ENCODE measurements at places on chromosomes 6 and 20. TPM values are rescaled to one million over a fixed set of nuclear protein-coding genes. Genes with fewer than 3 reads are reported as not detected.

- no peak for DNase-seq
These were observed 106.9 kb downstream of the SLC23A2 start for GRCh38 chr20:4894409-4894808.

DNA sequence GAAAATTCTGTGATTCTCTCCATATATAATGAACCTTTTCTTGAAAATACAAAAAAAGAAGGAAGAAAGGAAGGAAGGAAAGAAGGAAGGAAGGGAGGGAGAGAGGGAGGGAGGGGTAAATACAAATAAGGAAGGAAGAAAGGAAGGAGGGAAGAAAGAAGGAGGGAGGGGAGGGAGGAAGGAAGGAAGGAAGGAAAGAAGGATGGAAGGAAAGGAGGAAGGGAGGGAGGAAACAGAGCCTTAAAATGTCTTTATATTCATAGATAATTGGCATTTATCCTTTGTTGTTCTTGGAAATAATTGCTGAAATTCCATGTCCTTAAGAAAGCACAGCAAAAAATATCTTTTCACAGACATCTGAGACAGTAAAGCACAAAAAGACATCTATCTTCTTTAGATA lies 40.3 kb downstream of the SAMD3 start:
- DNase-seq: no peak

GRCh38 chr6:117482240-117483003 lies at the start of gene DCBLD1:
Gene DCBLD1 (plus strand): TSS chr6:117482674. CDS start chr6:117482782, 108 bp downstream.
- DNase-seq: no peak

DNA sequence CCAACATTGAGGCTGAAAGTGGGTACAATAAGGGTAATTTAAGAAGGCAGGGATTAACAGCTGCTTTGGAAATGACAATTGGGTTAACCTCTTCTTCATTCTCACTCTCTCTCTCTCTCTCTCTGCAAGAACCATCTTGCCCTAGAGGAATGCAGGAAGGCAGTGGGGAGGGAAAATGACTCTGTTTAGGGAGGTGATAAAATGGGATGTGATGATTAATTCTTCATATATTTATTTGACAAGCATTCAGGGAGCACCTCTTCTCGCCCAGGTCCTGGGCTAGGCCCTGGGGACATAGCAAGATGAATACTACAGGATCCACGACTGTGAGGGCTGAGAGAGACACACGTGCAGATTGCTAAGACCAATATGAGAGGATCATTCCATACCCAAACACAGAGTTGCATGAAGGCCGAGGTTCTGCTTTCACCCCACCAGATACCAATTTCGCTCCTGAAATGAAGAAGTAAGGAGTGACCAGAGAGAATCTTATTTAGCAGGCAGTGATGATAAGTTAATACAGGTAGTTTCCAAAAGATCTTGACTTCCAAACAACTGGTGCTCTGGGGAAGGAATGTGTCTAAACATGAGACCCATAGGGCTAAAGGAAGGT lies 13.3 kb upstream of the PTPN1 start:
- DNase-seq: no peak

DNA sequence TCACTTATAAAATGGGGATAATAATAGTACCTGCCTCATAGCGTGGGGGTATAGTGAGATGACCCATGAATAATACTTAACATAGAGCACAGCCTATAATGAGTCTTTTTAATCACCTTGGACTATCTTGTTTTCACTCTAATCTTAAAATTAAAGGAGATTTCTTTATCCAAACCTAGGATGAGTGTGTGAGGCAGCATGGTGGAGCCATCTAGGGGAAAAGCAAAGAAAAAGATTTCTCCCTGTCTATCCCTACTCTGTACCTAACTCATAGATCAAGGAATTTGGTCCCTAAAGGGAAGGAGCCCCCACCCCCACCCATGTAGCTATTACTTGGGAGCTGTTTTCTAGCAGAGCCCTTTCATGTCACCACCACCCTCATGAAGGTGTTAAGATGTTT lies 45.2 kb upstream of the PAK5 start:
- no peak for DNase-seq

GRCh38 chr6:3226481-3227362 lies 731 bp downstream of the TUBB2B start:
- DNase-seq: peak; percentile 64

- no peak for DNase-seq
These were observed 21.2 kb upstream of the BHLHE23 start for GRCh38 chr20:63027922-63028389.

GRCh38 chr20:23488470-23488869 lies 2.4 kb upstream of the CST8 start:
- DNase-seq: no peak

DNA sequence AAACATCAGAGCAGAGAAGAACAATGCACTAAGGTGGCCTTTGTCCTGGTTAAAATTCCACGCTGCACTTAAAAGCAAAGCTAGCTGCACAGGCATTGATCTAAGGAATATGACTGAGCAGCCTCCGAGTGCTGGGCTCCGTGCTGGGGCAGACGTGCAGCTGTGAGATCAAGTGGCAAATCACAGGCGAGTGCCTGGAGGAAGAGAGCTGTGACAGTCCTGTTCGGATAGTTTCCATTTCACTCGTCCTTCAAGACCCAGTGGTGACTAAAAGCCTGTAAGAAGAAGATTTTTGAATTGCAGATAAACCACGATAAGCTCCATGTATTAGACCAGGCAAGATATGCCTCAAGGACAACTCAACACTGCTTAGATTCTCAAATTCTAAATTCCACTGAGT lies 247.9 kb downstream of the ANKRD60 start:
- no peak for DNase-seq

- peak; percentile 25 for DNase-seq
These were observed 71.0 kb upstream of the SAMD3 start for GRCh38 chr6:130293800-130294199.

GRCh38 chr6:45156075-45156474 lies 172.1 kb upstream of the RUNX2 start:
- no peak for DNase-seq

DNA sequence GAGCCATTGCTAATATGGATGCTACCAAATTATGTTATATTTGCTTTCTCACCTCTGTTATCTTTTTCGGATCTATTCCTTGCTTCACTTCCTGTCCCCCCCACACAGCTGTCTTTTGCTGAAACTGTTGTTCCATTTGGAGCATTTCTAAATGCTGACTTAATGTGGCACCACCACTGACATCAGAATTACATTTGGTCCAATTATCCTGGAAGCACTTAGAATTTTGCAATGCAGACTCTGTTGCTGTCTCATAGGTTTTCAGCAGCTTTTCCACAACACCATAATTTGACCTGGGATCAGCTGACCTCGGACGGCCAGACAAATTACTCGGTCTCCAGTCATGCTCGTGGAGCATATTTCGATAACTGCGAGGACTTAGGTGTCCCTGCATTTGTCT lies 12.8 kb downstream of the KIAA0408 start:
- DNase-seq: no peak

GRCh38 chr6:167094436-167094819 lies 28.5 kb upstream of the CCR6 start:
- DNase-seq: no peak

DNA sequence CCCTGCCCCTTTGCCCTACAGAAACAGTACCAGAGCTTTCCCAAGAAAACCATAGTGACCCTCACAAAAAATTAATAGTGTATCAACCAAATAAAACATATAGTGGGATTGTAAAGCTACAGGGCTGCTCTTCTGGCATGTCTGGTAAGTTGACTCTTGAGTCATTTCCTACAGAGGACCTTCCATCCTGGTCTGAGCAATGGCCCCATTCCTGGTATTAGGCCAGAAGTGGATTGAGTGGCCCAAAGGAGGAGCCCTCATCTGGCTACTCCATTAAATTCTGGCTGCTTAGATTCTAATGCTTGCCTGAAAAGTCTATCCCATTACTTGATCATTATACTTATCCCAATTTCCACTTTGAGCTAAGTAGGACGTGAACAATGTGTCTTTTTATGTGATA lies 150.9 kb upstream of the HMGN3 start:
- DNase-seq: no peak

GRCh38 chr6:150566486-150566885 lies 33.2 kb upstream of the PLEKHG1 start:
- DNase-seq: no peak

DNA sequence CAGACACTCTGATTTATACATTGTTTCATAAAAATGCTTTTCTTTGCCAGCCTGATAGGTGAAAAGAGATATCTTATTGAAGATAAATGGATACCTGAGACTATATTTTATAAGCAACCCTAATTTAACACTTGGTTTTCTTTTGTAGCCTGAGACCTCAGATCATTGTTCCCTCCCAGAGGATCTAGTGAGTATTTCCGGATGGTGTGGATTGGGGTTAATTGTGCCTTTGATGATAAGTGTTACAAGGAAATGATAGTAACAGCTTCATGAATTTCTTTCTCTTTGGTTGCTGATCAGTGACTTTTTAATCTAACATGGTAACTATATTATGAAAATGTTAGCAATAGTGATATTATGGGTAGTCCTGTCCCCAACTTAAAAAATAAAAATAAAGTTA lies 30.4 kb downstream of the KDM1B start:
- DNase-seq: no peak

GRCh38 chr6:68144667-68145066 lies 490.4 kb upstream of the ADGRB3 start:
- DNase-seq: no peak

DNA sequence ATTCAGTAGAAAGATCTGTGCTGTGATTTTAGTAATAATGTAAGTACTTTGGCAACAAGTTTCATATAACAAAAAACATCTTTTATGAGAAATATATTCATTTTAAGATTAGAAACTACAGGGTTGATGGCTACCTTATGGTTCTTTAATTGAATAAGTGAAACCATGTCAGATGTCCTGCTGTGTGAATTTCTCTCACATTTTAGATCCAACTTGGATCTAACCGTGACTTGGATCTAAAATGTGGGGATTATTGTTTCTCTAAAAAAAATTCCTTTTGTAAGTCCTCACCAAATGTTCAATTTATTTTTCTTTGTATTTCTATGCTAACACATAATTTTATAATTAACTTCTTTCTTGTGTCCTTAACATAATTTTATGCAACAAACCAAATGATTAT lies 30.4 kb downstream of the ZC2HC1B start:
- no peak for DNase-seq

- DNase-seq: no peak
These were observed 21.3 kb upstream of the TMEM14A start for GRCh38 chr6:52649536-52650160.

DNA sequence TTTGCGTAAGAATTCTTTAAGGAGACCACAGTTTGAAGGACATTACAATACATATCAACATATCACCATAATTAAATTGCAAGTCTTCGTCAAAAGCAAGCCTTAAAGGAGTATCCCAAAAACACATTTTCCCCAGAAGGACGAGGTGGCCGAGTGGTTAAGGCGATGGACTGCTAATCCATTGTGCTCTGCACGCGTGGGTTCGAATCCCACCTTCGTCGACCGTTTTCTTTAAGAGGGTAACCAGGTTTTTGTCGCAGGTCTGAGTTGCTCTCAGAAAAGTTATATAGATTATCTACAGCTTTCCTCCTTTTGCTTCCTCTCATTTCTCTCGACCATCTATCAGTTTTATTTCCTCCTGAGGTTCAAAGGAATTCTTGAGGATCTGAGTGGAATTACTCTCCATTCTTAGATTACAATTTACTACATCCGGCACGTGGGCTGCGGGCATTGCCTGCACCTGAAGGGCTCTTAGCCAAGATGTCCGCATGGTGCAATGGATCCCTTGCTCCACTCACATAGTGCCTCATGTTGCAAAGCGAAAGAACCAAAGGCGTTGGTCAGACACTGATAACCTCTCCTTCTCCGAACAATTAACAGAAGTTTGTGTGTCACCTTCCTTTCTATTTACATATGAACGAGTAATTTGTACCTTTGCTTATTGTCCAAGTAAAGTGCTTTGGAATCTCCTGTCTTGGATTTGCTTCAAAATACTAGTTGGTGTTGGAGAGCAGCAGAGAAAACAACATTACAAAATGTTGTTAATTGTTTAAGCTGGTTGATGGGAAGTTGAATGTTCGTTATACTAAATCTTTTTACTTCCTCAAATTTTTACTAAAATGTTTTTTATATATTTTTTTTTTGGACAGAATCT lies 14.0 kb downstream of the POM121L2 start:
- DNase-seq: no peak

DNA sequence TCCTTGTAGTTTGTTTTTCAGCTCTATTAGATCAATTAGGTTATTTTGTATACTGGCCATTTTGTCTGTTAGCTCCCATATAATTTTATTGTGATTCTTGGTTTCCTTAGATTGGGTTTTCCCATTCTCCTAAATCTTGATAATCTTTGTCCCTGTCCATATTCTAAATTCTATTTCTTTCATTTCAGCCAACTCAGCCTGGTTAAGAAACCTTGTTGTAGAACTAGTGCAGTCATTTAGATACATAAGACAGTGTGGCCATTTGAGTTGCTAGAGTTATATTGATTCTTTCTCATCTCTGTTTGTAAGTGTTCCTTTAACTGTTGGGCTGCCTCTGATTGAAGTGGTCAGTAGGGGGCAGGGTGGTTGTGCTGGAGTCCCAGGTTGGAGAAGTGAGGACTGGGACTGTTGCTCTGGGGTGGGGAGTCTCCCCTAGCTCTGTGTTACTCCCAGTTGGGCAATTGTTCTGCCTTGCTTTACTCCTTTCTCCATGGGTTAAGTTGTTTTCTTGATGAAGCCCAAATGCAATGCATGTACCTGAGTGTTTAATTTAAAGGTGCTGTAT lies 98.8 kb upstream of the NRN1 start:
- peak; percentile 53 for DNase-seq

DNA sequence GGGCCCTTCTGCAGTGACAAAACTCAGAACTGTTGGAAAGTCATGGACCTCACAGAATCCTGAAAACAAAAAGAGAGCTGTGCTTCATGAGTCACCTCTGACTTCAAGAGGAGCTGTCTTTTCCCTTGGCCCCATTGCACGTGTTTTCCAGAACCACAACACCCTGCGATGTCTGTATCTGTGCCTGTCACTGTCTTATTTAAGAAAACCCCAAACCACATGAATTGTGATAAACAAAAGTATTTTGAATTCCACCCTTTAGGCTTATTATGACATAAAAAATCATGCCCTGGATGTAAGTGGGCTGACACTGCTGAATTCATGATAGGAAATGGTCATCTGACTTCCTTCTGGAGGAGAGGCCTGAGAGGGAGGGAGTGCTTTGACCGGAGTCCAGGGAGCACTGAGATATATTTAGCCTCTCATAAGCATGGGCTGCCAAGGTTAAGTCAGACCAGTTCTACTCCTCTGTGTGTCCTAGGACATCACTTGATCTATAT lies 96.4 kb upstream of the DUSP22 start:
- DNase-seq: no peak

GRCh38 chr20:12596863-12597262 lies 411.9 kb upstream of the SPTLC3 start:
- no peak for DNase-seq

GRCh38 chr20:25062841-25063240 lies 4.9 kb upstream of the ACSS1 start:
- DNase-seq: no peak

GRCh38 chr6:98844244-98845210 lies 10.2 kb downstream of the POU3F2 start:
- peak; percentile 60 for DNase-seq

The LY6G6F gene
- total RNA-seq: not detected

The HFE gene
- 1.6 TPM for total RNA-seq

The CST2 gene
- total RNA-seq: not detected

The MUC22 gene
- not detected for total RNA-seq

The DTD1 gene
- total RNA-seq: 72.1 TPM

The MTHFD1L gene
- 105 TPM for total RNA-seq

The SLC22A1 gene
- total RNA-seq: 0.45 TPM

The TNFRSF21 gene
- total RNA-seq: 52.4 TPM

The RIPOR3 gene
- total RNA-seq: 4.5 TPM

The SCAF8 gene
- total RNA-seq: 46.3 TPM

The KHDC1L gene
- total RNA-seq: not detected

The HTR1B gene
- total RNA-seq: 1.6 TPM

The PRND gene
- 0.11 TPM for total RNA-seq

The DOP1A gene
- 15.9 TPM for total RNA-seq

The LHFPL5 gene
- total RNA-seq: not detected

The IL20RA gene
- 1.7 TPM for total RNA-seq

The C20orf202 gene
- total RNA-seq: not detected
